Hypothalamus (tissue), 51 donors: ENCODE measurements at places on chromosomes 3 and 15.

- no peak for DNase-seq
Observed at GRCh38 chr3:123290962-123291361, 89.2 kb downstream of the SEC22A start.

DNA sequence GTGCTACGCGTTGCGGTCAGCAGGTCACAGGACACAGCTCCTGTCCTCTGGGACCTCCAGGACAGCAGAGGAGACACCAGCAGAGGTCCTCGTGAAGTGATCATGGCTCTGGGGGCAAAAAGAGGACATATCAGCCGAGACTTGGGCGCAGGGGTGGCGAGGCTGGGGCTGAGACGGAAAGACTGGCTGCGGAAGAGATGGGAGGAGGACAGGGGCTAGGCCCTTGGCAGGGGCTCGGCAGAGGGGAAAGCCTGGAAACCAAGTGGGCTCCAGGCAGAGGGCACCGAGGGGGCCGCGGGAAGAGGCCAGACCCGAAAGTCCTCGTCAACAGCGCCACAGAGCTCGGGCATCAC lies 4.9 kb upstream of the CFAP100 start:
- no peak for DNase-seq

GRCh38 chr3:58434511-58434910 lies 879 bp upstream of the PDHB start:
- no peak for DNase-seq

DNA sequence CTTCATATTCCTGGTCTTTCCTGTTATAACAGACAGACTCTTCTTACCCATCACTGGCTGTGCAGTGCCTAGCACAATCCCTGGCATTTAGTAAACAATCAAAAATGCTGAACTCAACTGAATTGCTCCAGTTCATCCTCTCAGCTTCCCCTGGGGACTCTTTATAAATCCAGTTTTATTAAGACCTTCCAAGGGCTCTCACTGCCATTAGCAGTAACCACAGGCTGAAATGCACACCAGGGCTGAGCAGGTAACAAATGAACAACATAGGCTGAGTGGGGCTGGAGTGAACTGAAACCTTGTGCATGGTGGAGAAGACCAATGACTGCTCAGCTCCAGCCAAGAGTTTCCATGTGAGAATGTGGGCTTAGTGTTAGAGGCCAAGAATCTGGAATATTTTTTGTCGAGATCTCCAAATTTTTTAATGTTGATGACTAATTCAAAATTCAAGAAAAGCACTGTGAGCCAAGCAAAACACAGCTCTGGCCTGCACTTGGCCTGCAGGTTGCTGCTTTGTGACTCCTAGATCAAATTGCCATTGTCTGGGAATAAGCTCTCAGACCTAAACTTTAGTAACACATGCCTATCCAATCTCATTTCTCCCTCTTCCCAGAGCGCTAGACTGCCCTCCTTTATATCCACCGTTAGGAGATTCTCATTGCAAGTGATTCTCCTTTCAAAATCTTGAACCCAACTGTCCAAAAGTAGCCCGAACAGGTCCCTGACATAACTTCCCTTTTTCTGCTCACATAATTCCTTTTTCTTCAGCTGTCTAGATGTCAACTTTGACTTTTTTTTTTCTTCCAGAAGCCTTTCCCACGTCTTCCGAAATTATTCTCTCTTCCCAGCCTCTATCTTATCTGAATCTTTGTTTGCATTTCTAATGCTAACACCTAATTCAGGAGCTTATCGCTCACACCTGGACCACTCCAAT lies 7.4 kb downstream of the SQOR start:
- no peak for DNase-seq

- DNase-seq, result no peak
Observed at GRCh38 chr15:52428297-52428696, 100.4 kb downstream of the MYO5A start.

- DNase-seq, result no peak
Observed at GRCh38 chr3:45610119-45610518, 15.6 kb downstream of the LIMD1 start.

- DNase-seq, result no peak
Observed at GRCh38 chr3:170712798-170713197, 126.9 kb upstream of the SLC7A14 start.

DNA sequence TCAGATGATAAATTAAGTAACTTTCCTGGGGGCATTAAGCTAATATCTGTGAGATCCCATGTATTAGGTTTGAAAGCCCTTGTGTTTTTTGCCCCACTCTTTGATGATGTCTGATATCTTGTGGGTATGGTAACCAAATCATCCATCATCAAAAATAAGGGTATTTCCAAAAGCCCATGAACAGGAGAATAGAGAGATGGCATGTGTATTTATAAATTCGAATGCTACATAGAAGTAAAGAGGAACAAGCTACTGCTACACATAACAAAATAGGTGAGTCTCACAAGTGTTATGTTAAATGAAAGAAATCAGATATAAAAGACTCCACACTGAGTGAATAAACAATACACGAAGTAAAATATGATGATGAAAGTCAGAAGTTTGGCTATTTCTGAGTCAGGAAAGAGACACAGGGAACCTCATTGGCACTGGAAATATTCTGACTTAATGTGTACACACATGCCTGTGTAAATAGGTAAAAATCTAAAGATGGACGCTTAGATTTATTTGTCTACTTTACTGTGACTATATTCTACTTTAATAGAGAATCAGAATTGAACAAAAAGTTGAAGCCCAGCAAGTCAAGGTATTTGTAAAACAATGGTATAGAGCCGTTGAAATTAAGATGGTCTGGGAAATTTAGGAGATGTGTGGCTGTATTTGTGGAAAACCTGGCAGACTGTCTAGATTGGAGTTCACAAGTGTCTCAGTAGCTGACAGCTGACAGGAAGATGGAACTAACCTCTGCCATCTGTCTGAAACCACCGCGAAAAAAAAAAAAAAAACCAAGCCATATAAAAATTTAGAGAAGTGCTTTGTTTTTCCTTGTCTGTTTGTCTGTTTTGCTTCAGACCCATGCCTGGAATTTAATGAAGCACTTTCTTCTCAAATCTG lies 111.0 kb upstream of the TGFBR2 start:
- DNase-seq, result no peak

DNA sequence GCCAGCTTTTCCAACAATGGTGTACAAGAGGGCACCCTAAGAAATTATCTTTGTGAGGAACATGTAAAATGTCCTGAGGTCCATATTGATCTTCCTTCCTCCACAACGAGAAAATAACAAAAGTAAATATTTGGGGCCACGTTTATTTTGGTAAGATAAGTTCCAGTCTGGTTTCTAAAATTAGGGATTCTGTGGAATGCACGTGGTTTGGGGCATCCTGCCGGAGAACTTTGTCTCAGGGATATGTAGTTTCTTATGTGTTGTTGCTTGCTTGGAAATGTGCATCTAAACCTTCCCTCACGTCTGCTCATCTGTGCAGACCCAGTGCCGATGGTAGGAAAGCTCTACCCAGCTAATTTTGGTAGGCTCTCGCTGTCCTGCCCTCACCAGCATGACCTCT lies 62.8 kb downstream of the CTDSPL start:
- DNase-seq, result no peak

DNA sequence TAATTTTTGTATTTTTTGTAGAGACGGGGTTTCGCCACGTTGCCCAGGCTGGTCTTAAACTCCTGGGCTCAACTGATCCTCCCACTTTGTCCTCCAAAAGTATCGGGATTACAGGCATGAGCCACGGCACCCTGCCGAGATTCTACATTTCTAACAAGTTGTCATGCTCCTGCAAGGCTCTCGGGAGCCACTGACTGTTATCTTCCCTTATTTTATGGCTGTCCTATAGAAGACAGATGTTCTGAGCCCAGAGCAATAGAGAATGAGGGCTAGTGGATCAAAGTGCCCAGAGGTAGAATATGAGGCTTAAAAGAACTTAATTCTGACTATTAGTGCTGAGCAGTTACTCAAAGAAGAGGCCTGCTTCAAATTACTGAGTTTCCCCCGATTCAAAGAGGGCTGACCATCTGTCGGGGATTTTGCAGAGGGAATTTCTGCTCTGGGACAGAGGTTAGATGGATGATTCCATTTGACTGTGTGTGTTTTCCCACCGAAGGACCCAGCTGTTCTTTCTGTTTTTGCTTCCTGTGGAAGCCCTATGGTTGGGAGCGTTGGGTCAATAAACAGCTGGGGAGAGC lies 39.5 kb downstream of the ITPR1 start:
- DNase-seq, result no peak

DNA sequence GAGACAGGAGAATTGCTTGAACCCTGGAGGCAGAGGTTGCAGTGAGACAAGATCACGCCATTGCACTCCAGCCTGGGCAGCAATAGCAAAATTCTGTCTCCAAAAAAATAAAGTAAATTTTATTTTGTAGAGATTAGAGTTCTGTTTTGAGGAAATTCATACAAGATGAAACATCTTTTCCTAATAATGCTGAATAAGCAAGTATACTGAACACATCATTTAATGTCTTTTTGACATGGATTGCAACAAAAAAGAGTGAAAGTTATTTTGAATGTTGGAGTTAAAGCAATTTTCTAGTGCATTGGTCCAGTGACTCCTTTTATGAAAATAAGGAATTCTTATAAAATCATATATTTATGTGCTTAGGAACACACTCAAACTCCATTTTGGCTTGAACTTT lies 20.5 kb downstream of the LCTL start:
- no peak for DNase-seq

DNA sequence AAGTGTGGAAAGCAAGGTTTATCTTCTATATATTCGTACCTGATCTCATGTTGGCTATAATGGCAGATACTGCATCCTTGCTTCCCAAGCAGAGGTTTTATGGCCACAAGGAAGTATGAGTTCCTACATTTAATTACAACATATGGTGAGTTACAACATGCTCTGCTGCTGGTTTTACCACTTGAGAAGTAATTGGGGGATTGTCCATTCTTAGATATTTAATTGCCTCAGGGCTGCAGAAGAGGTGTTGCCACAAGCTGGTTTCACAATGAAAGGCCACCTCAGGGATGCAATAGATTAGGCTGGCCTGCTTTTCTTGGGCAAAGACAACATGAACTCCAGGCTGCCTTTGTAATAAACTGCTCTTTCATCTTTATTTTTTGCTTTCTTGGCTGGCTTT lies 48.6 kb downstream of the RAP2B start:
- DNase-seq, result no peak

GRCh38 chr15:95946926-95947325 lies 383.6 kb upstream of the NR2F2 start:
- DNase-seq, result no peak

DNA sequence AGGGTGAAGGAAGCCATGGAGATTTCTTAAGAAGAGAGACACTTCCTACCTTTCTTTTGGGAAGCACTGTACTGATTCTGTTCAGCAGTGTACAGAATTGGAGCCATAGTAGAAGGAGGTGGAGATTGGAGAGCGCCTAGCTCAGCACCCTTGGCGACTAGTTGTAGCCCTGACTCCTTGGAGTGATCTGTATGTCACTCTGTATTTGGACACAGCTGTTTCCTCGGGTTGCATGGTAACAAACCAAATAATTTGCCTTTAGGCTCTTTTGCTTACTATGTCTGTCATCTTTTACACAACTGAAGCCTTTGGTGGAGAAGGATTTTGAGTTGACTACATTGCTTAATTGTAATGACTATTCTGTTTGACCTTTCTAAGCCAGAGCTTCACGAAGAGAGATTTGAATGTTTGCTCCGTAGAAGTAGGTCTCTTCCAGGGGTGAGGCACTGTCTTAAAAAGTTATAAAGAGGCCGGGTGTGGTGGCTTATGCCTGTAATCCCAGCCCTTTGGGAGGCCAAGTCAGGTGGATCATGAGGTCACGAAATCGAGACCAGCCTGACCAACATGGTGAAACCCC lies 77.1 kb downstream of the AKAP13 start:
- DNase-seq, result no peak

DNA sequence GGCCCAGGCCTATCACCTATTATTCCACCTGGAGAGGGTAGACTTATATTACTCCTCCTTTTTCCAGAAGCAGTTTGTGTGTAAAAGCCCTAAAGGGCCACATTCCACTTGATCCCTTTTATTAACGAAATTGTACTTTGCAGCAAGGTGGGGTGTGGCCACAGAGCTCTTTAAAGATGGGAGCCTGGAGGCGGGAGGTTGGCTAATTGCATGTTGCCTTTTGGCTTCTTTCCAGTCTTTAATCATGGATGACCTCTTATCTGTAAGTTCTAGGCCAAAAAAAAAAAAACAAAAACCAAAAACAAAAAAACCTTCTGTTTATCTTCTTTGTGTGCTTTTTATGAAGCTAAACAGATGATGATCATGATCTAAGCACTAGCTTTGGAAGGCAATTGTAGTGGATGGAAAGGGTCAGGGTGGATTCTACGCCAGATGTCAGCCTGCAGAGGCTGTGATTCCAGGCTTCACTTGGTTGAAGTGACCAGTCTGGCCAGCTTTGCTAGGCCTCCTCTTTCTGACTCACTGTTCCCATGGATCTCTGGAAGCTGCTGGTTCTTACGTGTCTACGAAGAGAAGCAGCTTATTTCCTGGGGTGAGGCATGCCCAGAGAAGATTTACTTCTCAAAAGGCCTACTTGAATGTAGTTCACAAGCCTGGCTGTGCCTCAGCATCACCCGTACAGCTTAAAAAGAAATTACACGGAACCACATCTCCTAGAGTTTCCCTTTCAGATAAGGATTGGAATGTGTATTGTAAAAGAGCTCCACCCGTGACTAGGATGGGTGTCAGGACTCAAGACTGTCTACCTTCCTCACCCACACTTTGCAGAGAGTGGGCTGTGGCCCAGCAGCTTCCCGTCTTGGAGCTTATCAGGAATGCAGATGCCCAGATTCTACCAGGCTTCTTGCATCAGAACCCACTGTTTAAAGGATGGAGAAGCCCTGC lies 330.9 kb upstream of the C2CD4B start:
- DNase-seq, result no peak
